ENCODE measurements at places on chromosomes 2 and 18.

DNA sequence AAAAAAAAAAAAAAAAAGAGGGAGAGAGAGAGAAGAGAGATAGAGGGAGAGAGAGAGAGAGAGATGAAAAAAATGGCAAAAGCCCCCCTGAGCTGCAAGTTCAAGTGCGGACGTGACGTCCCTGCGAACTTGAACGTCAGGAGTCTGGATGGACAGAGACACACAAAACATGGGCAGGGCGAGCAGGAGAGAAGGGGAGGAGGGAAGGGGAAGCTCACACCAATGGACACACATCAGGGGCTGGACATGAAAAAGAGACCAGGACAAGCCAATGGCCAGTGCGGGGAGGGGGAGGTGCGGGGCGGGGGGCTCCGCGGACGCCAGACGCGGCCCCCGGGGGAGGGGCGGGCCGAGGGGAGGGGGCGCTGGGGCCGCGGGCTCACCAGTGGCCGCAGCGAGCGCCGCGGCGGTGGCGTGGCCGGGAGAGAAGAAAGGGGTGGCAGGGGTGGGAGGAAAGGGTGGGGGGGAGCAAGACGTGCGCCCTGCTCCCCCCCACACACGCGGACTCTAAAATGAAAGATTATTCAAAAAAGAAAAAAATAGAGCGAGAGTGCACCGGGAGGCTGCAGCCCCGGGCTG, at the start of gene BCL11A:
Gene BCL11A, minus strand, starts transcription at position 160 of the 579 bp plus-strand sequence. CDS start 384 bp downstream, outside the sequence.
- DNase-seq: peak; percentile 97

- no peak for DNase-seq
Observed at GRCh38 chr2:47493317-47494035, 90.5 kb downstream of the MSH2 start.

- no peak for DNase-seq
Observed at GRCh38 chr2:119147776-119148715, 10.5 kb downstream of the C1QL2 start.

GRCh38 chr2:187382131-187382530, 65.9 kb downstream of the CALCRL start:
- no peak for DNase-seq

- DNase-seq: no peak
Observed at GRCh38 chr2:96164459-96165184, 19.4 kb upstream of the DUSP2 start.

- no peak for DNase-seq
Observed at GRCh38 chr2:88658326-88658725, 31.1 kb upstream of the EIF2AK3 start.

DNA sequence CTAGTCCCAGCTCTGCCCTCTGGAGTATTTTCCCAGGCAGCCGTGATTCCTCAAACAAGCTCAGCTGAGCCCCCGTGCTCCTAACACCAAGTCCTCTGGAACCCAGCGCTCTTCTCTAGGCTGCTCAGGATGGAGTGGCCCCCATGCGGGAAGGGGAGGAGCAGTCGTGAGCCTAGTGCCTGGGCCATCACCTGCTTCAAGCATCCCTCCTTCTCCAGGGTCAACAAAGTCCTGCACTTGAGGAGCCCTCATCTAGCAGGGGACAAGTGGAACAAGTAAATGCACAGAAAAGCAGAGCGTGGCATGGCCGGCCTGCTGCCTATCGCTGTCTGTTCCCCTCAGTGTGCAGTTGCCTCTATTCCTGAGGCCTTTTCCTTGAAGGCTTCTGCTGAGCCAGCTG, 168.6 kb downstream of the INHBB start:
- DNase-seq: no peak

- no peak for DNase-seq
Observed at GRCh38 chr18:26336572-26336971, 110.3 kb downstream of the TAF4B start.

GRCh38 chr2:67667054-67667908, 270.1 kb downstream of the ETAA1 start:
- no peak for DNase-seq

DNA sequence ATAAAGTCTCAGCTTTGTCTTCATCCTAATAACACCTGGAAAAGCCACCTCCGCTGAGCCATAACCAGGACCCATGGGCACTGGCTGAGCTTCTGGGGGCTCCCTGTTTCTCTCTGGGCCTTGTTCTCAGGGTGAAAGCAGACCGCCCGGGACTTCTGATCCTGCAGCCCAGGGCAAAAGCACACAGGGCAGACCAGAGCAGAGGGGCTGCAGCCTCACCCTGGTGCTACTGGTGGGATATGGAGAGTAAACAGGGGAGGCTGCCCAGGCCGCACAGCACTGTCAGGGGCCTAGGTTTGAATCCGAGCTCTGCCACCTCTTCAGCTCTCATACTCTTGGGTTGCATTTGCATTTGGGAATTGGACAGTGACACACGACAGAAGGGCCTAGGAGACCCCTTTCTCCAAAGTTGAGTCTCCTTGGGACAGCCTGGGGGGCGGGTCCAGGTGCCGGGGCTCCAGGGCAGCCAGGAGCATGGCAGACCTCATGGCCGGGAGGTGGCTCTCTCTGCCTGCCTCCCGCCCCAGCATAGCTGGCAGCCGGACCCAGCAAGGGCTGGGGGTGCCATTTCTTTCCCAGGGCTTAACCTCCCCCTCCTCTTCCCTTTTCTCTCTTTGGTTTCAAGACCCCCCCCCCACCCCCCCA, 164.9 kb downstream of the INHBB start:
- no peak for DNase-seq

- DNase-seq: no peak
Observed at GRCh38 chr2:234674781-234675201, 177.9 kb upstream of the ARL4C start.

GRCh38 chr18:62838475-62839098, 123.2 kb downstream of the PHLPP1 start:
- no peak for DNase-seq

GRCh38 chr2:150482111-150482510, 5.4 kb downstream of the RND3 start:
- no peak for DNase-seq

DNA sequence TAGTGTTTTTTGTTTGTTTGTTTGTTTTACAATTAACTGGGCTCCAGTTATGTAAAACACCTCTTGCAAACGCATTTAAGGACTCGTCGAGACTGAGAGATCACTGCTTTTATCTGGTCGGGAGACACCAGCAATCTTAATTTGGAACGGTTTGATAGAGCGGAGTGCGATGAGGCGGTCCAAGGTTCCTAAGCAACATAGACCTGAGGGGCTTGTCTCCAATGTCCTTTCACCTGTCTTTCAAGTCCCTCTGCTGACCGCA, 729 bp upstream of the SELENOI start:
- DNase-seq: no peak

- DNase-seq: no peak
Observed at GRCh38 chr2:159208438-159208837, 78.1 kb downstream of the WDSUB1 start.

DNA sequence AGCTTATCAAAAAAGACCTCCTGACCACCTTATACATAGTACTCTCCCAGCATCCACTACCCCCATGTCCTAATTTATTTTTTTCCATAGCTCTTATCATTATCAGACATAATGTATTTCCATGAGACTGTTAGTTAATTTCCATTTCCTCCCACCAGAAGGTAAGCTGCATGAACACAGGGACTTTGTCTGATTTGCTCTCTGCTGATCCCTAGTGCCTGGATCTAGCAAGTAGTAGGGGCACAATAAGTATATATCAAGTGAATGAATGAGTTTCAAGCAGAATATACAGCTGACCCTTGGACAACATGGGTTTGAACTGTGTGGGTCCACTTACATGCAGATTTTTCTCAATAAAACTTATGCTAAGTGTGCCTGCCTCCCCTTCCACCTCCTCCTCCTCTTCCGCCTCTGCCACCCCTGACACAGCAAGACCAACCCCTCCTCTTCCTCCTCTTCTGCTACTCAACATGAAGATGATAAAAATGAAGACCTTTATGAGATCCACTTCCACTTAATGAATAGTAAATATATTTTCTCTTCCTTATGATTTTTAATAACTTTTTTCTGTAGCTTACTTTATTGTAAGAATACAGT, 53.8 kb downstream of the CTAGE1 start:
- no peak for DNase-seq

DNA sequence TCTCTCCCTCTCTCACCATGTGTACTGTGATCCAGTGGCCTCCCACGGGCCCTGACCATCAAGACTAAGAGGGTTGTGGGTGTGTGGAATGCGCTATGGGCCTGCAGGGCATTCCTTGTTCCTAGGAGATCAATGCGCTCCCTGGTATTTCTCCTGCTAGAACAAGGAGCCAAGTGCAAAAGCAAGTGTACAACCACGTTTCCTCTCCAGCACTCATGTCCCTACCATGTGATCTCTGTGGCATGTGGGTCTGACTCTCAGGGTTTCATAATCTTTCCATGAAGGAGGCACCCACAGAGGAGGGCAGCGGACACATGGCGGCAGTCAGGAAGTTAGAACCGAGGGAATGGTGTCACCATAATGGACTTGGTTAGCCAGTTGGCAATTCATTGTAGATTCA, 91.4 kb downstream of the MAPK4 start:
- DNase-seq: no peak

- DNase-seq: no peak
Observed at GRCh38 chr18:59448546-59448945, 89.5 kb upstream of the LMAN1 start.

DNA sequence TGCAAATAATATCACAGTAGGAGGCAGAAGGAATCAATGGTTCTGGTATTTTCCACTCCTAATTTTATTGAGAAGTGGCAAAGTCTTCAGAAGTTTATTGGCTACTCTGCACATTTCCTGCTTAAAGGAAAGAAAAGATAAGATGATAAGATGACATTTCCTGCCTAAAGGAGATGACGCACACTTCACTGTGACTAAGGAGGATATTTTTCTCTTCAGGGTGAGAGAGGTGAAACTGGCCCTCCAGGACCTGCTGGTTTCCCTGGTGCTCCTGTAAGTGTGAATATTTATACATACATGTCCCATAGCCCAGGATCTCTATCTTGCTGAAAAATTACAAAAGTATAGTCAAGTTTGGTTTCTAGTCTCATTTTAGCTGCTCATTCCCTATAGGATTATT, 27.9 kb downstream of the COL3A1 start:
- DNase-seq: no peak

DNA sequence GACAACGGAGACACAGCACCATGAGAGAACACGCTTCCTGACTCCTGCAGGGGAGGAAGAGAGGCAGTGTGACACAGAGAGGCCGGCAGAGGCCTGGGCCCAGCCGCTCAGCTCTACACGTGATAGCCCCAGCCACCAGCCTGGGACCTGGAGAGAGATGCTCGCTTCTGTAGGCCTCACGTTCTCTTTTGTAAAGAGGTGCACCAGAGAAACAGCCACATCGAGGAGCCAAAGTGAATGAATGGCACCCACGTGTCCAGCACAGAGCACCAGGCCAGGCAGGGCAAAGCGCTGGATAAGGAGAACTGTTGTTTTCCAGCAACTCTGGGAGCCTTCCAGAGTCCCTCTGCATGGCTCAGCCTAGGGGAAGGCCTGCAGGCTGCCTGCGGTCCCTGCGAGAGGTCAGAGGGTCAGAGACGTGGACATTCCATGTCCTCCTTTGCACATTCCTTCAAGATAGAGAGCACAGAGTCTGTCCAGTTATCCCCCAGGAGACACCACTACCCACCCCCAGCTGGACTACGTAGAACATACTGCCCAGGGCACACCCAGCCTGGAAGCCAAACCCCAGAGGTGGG, 14.2 kb downstream of the LIMS2 start:
- DNase-seq: no peak

DNA sequence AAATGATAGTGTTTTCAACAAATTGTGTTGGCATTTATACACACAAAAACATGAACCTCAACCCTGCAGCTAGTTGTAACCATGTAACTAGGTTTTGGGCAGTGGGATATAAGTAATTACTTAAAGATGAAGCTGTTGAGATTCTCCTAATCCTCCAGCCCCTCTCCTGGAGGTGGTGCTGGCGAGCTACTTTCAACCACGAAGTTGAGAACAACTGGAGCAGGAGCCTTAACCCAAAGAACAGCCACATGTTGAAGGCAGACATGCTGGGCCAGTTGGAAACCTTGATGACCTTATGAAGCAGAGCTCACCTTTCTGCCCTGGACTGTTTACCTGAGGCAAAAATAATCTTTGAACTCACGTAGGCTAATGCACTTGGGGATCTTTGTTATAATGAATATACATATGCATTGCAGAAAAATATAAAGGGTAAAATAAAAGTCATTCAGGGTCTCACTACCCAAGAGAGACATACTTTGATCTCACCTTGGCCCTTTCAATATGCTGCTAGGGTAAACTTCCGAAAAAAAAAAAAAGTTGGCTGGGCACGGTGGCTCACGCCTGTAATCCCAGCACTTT, 89.6 kb upstream of the NPAS2 start:
- DNase-seq: no peak

- DNase-seq: no peak
Observed at GRCh38 chr2:215746226-215746886, 267.0 kb downstream of the MREG start.

DNA sequence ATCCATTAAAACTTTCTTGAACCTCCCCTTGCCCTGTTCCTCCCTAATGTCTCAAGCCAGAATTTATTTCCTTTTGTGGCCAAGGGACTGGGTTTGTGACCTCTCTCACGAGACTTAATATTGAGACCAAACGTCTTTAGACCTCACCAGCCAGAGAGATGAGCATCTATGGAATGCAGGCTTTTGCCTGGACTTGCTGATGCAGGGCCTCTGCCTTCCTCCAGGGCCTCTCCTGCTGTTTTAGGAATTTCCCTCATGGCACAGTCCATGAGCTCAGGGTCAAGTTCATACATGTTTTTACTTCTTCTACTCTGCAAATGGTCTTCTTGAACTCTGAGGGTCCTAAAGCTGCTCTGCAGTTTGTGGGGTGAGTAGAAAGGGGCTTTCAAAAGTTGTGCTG, 22.3 kb downstream of the IL1B start:
- DNase-seq: no peak

GRCh38 chr2:46269544-46270273, 27.5 kb upstream of the EPAS1 start:
- DNase-seq: no peak

GRCh38 chr2:24451805-24452501, 39.1 kb upstream of the NCOA1 start:
- DNase-seq: no peak

DNA sequence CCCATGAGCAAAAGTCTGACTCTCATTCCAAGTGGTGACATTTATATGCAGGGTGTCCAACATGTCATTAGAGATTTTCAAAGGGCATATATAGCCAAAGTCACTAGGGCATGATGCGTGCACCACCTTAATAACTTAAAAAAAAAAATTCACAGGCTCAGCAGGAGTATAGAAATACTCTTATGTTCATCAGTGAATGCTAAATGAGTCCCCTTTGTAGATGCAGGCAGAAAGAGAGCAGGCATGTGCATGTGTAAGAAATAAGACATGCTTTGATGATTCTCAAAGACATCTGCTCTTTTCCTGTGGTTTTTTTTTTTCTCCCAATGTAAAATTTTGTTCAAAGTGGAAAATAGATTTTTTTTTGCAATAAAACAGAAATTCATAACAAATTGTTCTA, 112.3 kb upstream of the AQP4 start:
- DNase-seq: no peak

DNA sequence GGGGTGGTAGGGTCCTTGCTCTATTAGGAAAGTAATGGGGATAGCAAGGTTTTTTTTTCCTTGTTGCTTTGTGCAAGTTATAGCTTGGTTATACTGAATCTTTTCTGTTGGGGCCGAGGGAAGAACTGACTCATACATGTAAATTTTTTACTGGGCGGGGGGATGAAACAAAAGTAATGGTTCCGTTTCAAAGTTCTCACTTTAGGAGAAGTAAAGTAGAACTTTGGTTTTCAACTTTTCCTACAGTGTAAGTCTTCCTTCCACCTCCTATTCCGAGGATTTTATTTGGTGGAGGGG, 1.1 kb downstream of the AFTPH start:
- no peak for DNase-seq
